Stimulated activated CD4-positive, alpha-beta T cell treated with anti-CD3 and anti-CD28 coated beads, Interleukin-1b, Interleukin-23, amount 100 ng/mL, for 1 hour (primary cell): ENCODE measurements at places on chromosomes 5 and 9.

DNA sequence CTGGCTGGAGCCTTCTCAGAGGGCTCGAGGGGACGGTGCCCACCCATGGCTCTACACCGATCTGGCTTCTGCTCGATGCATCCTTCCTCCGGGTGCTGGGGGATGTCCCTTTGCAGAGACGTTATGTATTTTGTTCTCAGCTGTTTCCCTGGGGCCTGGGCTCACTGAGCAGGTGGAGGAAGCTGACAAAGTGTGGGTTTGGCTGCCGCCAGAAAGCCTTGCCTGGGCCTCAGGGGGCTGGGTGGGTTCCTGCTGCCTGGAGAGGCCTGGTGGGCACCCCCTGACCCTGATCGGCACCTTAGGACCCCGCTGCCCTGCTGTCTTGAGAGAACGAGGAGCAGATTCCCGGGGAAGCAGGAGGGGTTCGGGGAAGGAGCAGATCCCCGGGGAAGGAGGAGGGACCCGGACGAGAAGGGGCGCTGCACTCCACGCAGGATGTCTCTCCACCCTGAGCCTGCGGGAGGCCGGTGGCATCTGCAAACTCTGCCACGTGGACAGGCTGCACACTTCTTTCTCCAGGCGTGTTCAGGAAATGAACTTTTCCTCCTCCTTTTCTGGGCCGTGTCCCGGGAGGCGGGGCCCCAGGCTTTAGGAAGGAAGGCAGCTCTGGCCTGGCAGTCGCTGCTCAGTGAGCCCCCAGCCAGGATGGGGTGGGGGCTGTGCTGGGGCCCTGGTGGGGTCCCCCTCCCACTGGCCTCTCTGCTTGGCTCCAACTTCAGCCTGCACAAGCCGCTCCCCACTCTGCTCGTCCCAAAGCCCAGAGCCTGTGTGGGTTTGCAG is 148.9 kb downstream of the RXRA start:
- DNase-seq: no peak

DNA sequence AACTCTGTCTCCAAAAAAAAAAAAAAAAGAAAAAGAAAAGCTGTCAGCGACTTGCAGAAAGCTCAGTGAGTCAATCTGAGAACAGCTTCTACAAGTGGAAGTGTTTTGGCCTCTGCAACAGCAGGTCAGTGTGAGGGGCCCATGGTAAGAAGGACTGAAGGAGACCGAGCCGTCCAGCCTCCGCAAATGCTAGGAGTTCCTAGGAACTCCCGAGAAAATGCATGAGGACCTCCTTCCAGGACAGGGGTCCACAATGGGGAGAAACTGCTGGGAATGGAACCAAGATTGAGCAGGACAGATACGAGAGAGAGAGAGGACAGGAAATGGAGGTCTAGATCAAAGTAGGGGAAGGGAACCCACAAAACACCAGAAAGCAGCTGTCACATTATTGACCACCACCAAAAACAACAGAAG is 180.5 kb downstream of the CRB2 start:
- DNase-seq: no peak

GRCh38 chr9:108272349-108272899 is 583.4 kb downstream of the ACTL7B start:
- DNase-seq: no peak

GRCh38 chr5:180605554-180606214 is 14.4 kb upstream of the SCGB3A1 start:
- DNase-seq: peak; percentile 7

- DNase-seq: no peak
These were observed 292.8 kb downstream of the ARHGEF28 start for GRCh38 chr5:73918791-73919221.

GRCh38 chr9:127538849-127539258 is 73.2 kb upstream of the STXBP1 start:
- DNase-seq: no peak

- DNase-seq: no peak
These were observed 77.3 kb downstream of the SLC25A46 start for GRCh38 chr5:110815916-110816605.

DNA sequence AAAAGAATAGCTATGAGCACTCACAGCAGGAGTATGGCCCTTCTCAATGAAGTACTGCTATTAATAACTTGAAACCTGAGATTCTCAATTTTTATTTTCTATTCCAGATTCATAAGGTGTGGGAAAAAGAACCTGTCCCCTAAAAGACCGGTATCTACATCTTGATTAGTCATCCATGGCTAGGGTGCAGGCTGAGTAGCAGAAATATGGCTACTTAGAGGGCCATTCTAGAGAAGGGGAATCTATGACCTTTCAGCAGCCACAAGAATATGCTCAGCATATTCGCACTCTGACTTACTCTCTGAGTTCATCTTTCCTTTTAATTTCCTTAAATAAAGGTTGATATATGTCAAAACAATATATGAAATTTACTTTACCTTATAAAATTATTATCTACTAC is 27.7 kb downstream of the WDR36 start:
- DNase-seq: no peak

GRCh38 chr5:92841604-92842155 is 739.3 kb downstream of the NR2F1-AS1 start:
- DNase-seq: no peak

DNA sequence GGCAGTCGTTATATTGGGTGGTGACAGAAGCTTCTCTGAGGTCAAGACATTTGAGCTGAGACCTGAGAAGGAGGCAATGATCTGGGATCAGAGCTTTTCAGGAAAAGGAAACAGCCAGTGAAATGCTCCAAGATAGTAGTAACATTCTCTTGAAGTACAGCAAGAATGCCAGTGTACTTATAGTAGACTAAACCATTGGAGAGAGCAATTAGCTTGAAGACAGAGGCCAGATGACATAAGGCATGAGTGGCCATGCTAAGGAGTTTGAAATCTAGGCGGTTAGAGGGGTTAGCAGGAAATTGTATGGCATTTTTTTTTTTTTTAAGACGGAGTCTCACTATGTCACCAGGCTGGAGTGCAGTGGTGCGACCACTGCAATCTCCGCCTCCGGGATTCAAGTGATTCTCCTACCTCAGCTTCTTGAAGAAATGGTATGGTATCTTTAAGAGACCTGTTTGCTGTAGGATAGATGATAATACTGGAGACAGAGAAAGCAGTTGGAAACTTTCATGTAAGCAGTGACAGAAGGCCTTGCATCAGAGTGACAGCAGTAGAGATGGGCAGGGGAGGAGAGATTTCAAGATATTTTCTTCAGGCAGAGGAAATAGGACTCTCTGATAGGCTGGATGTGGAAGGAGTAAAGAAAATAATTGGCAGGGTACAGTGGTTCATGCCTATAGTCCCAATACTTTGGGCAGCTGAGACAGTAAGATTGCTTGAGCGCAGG is 482.2 kb upstream of the PAPPA start:
- DNase-seq: no peak

GRCh38 chr5:14599476-14600127 is 18.0 kb downstream of the OTULINL start:
- DNase-seq: no peak

GRCh38 chr9:16341177-16341576 is 529.3 kb downstream of the BNC2 start:
- DNase-seq: no peak

GRCh38 chr9:68429631-68430030 is 73.2 kb downstream of the PGM5 start:
- DNase-seq: no peak

- DNase-seq: no peak
These were observed 264.9 kb downstream of the TLE1 start for GRCh38 chr9:81424431-81424830.

- DNase-seq: no peak
These were observed 1.6 kb downstream of the AMBP start for GRCh38 chr9:114076237-114077161.

DNA sequence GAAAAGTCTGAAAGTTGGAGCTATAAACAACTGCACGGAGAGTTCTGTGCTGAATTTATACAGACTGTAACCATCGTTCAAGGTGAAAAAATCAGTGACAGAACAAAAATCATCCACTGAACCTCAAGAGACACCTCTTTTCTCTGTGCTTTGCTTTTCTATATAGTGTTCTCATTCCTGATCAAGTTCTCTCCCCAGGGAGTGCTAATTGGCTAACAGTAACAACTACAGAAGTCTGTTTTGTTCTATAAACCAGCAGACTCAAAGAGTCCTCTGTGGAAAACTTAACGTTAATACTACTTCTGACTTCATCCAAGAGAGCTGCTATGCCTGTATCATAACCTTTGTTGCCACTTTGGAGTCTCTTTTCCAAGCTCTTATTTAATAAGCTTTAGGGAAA is 1388.3 kb upstream of the C9orf72 start:
- no peak for DNase-seq

- no peak for DNase-seq
These were observed 43.6 kb upstream of the C5orf46 start for GRCh38 chr5:147949711-147950573.

GRCh38 chr5:109962882-109963603 is 273.3 kb downstream of the MAN2A1 start:
- no peak for DNase-seq

DNA sequence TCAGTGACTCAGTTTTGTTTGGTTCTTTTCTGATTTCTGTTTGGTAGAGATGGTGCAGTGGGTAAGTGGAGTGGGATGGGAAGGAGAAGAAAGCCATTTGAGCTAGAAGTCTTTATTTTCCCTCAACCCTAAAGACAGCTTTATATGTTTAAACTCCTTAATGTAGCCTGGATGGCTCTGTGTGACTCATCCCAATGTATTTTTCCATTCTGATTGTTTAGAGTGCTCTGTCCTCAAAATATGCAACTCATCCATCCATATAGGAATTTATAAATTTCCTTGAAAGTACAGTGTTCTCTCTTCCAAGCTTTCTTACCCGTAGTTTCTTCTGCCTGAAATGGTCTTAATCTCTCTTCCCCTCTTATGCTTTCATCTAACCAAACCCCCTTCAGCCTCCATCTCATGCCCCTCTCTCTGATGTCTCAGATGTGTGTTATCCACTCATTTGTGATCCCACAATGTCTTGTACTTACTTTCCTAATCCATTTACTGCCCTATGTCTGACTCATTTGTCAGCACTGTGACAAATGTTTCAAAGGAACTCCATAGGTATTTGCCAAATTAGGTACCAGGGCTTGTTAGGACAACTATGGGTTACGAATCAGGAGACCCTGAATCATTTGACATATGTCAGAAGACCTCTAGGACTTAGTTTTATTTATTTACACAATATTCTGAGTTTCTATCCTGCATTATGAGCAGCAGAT is 217.5 kb upstream of the SGCD start:
- DNase-seq: no peak
